ENCODE measurements at places on chromosomes 11 and 22. TPM values are rescaled to one million over a fixed set of nuclear protein-coding genes. Genes with fewer than 3 reads are reported as not detected.

DNA sequence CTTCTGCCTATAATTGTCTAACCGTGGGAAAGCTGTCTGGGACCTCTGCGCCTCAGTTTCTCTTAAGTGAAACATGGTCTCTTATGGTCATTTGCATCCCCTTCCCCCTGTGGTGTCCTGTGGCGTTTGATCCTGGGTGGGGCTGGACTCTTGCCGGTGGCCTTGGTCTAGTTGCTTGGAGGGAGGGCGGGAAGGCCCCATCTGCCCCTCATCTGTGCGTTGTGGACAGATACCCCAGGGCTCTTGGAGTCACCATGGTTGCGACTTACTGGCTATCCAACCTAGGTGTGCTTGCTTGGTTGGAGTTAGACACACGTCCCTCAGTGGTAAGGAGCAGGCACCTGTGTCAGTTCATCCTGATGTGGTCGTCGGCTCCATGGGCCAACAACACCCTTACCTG is 15.2 kb downstream of the SHANK3 start:
- H3K4me3 ChIP-seq, result no peak overlapping the region
- DNase-seq, result no peak
- H3K4me1 ChIP-seq, result no peaks in the 10 kb centered on the region
- H3K36me3 ChIP-seq, result no peaks in the 10 kb centered on the region

- no peaks in the 10 kb centered on the region for H3K4me1 ChIP-seq
- H3K27me3 ChIP-seq, result peaks cover 40% of the 10 kb centered on the region
- H3K4me3 ChIP-seq, result no peak overlapping the region
- peak; percentile 82 for DNase-seq
Measured at GRCh38 chr22:27602390-27602789, 199.2 kb downstream of the MN1 start.

GRCh38 chr22:23547818-23548500 is 32.1 kb downstream of the IGLL1 start:
- no peak overlapping the region for H3K27ac ChIP-seq
- DNase-seq, result peak; percentile 35
- H3K4me3 ChIP-seq, result no peak overlapping the region

TMPRSS4 gene
- not detected for total RNA-seq

ELFN2 gene
- total RNA-seq, result 0.46 TPM

DNA sequence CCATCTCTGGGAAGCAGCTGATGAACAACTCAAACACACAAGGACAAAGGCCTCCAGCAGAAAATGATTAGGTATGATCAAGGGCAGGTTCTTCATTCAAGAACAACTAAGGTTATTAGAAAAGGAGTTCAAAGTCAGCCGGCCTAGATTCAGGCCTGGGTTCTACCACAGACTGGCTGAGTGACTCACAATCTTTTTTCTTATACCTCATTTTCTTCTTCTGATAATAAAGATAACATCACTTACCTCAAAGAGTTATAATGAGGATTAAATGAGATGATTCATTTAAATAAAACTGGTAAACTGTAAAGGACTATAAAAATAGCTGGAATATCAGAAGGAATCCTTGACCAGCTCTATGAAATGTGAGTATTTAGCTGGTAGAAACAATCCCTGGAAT is 49.3 kb upstream of the PPP2R1B start:
- no peaks in the 10 kb centered on the region for H3K27me3 ChIP-seq
- no peak overlapping the region for H3K4me3 ChIP-seq
- H3K27ac ChIP-seq, result no peak overlapping the region

DNA sequence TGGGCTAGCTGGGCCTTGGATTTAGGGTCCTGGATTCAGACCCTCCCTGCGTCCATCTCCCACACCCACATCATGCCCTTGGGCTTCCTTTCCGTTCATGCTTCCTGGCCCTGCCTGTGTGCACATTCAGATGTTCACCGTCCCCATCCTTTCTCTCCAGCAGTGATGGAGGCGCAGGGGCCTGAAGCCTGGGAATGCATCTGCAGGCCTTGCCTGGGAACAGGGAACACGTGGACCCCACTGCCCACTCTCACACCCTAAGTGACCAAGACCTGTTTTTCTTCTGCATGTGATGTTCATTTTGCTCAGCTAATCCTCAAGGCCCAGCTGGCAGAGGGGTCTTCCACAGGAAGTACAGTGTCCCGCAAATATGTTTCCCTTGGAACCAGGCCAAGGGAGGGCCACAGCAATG is 91.6 kb upstream of the PARVA start:
- H3K4me3 ChIP-seq, result no peak overlapping the region
- DNase-seq, result no peak
- H3K4me1 ChIP-seq, result peaks cover 3% of the 10 kb centered on the region
- no peak overlapping the region for H3K27ac ChIP-seq

DNA sequence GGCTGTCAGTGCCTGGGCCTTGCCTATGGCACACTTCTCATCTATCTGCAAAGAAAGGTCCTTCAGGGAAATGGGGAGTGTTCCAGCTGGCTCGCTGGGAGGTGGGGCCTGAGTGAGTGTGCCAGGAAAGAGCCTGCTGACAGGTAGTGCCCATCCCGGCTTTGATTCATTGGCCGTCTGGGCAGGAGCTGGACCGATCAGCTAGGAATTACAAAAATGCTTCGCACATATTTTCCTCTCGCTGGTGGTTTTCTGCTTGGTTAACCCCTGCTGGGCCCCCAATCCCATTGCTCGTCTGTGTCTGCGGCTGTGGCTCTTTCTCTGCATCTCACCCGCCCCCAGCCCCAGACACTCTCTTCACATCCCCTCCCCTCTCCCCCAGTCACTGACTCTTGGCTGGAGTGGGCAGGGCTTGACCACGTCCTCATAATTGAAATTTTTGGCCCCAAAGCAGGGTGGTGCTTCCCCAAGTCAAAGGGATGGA is 10.8 kb downstream of the LIF start:
- H3K27me3 ChIP-seq, result no peaks in the 10 kb centered on the region
- no peak overlapping the region for H3K4me3 ChIP-seq
- no peaks in the 10 kb centered on the region for H3K36me3 ChIP-seq
- peak; percentile 74 for DNase-seq
- no peak overlapping the region for H3K27ac ChIP-seq
